NCI-H446 treated with DMSO at 0.1 percent for 48 hours (cell line): ENCODE measurements at places on chromosomes 1 and 21.

GRCh38 chr1:19737104-19737825, 62.5 kb downstream of the TMCO4 start:
- no peak for DNase-seq

DNA sequence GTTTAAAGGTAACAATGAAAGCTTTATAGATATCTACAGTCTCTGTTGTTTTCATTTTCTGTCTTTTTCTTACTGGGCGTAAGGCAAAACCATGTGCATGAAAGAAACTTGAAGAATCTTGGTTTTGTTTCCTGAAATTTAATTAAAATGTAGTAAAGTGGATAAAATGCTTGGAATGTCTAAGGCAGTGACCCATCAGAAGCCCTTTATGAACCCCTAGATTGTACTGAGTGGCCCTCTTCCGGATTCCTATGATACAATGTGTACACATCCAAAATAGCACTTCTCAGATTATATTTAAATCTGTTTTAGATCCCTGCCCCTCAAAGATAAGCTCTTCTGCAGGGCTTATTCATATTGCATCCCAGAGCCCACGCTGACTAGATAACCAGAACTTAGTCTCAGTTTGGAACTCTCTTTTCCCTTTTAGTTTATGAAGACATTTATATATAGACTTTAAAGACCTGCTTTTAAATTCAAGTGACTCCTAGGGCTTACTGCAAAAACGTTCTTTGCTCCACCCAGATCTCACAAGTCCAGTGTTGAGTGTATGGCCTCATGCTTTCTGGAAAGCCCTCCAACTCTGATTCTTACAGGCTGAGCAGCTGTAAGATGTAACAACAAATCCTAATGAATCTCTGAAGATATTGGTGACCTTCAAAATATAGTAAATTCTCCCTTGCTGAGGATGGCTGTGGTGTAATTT, 142.9 kb downstream of the LRRC7 start:
- DNase-seq: no peak

DNA sequence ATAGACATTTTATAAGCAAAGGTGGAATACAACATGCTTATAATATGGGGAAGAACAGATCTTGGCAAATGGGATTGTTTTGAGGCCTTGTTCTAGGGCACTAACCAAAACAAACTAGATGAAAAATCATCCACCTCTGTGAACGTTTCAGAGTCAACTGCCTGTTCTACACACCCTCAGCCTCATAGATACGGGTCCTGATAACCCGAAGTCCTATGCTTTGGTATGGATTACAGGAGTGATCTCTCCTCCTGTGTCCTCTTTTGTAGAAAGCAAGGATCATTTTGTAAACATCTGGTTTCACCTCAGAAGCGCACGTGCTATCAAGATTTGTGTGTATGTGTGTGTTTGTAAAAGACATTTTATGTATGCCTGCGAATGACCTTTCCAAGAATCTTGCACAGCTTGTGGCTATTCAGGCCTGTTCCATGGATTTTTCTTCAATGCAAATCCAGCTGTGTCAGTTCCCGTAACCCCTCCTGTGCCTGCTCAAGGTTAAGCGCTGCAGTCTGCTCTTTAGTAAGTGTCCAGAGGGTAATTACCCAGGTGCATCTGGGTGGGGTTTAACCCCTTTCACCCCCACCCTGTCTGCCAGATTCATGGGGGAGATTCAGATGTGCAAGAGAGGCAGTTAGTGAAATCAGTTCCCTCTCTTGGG, 132.4 kb downstream of the ROR1 start:
- no peak for DNase-seq

- no peak for DNase-seq
Observed at GRCh38 chr1:952603-953002, 6.5 kb downstream of the NOC2L start.

DNA sequence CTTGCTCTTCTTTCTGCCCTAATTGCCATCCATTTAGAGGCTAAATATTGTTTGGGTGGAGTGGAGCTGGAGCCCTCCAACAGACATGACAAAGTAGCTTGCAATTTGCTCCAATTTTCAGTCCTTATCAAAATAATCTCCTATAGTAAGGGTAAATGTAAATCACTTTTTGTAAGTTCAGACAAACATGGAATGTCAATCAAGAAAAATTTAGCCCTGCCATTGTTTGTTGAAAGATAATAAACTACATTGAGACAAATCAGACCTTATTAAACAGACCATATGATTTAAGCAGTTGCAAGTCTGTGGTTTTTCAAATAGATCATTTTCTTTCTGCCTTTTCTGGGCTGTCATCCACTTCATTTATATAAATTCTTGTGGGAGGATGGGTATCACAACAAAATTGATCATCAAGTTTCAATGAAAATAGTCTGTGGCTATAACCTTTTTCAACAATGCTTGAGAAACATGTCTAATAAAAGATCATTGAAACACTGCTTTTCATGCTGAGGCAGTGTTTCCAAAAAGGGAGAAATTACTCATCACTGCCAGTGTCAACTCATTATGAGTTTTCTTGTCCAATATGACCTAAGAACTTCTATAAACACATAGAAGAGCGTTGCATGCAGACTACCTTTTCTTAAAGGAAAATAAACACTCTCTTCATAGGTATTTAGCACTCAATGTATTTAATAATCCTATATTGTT, 1152.0 kb upstream of the B3GALT2 start:
- DNase-seq: peak; percentile 24

DNA sequence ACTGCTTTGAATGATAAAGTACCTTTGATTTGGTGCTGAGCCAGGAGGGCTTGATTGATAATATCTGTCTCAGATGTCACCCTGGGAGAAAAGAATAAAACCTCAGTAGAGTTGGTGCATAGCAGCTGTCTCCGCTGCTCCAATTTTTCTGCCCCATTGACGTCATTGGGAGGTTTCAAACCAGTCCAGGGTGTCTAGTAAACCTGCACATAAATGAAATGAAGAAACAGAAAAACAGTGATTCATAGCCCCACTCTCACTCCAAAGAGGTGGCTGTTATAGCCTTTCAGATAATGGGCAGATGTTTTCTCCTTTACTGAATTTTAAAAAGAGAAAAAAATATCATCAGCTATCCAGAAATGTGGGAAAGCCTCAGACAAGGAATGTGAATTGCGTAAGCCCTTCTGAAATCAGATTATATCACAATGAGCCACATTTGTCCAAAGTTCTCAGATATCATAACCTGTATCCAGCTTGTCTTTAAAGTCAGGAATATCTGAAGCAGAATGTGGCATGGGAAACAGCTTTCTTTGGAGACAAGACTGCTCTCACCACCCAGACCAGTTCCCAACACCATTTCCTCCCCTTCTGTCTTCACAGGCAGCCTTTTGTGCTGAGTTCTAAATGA, 351.3 kb upstream of the SGIP1 start:
- peak; percentile 26 for DNase-seq
